T47D (cell line): ENCODE measurements at places on chromosomes 5 and 9.

DNA sequence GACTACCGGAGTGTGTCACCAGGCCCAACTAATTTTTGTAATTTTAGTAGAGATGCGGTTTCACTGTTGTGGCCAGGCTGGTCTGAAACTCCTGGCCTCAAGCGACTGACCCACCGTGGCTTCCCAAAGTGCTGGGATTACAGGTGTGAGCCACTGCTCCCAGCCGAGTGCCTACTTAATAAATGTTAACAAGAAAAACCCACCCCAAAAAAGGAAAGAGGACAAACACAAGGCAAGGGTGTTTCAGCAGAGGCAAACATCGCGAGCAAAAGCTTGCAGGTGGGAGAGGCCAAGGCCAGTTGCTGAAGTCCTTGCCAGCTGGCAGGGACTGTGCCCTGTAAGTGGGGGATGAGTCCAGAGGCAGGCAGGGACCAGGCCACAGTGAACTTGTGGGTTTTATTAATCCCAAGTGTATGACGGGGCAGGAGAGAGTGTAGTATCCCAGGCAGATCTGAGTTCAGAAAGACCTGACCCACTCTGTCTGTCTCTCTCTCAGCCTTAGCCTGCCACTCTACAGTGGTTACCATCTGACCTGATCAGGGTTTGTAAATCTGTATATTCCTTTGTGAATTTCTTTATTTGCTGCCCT, 6.4 kb upstream of the FPGS start:
- DNase-seq: no peak

DNA sequence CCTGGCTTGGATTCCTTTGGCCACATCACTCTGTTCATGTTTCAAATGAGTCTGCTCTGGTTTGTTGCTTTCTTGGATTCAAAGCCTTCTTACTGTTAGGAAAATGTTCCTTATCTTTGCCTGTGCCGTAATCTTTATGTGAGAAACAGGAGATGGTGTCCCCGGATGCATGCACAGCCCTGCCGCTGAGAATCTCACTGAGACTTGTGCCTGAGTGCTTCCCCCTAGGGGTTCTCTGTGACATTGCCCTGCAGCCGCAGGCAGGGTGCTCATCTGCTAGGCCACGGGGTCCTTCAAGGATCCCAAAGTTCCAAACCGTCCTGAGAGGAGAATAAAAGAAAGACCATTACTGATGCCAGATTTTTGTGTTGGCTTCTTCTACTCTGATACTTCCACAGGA, 81.4 kb upstream of the ANKRD55 start:
- peak; percentile 39 for DNase-seq

DNA sequence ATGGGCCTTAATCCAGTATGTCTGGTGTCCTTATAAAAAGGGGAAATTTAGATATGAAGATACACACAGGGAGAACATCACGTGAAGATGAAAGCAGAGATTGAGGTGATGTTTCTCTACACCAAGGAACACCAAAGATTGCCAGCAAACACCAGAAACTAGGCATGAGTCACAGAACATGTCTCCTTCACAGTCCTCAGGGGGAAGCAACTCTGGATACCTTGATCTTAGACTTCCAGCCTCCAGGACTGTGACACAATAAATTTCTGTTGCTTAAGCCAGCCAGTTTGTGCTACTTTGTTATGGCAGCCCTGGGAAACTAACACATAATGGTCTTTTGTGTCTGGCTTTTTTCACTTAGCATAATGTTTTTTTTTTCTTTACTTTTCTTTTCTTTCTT, 41.2 kb upstream of the STRBP start:
- no peak for DNase-seq

DNA sequence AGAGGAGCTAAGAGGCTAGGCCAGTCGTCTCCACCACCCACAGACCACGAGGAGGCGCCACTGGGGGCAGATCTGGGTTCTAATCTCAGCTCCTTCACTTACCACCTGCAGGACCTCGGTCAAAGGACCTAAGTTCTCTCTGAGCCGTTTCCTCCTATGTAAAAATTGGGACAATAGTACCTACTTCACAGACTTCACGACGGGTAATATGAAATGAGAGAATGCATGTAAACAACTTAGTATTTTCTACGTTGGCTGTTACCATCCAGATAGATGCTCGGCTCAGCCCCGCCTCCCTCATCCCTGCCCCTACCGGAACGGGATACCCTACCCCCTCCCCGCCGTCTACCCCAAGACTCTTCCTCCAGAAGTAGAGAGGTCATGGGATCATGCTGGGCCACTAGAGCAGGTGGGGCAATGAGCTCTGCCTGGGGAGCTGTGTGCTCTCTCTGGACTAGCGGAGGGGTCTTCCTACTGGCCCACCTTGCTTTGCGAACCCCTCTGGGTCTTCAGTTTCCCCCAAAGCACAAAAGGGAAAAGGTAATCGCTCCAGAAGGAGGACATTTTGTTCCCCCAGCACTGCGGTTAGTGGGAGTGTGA, 541 bp downstream of the GNPDA1 start:
- peak; percentile 54 for DNase-seq

GRCh38 chr9:12195456-12195855, 497.7 kb upstream of the TYRP1 start:
- no peak for DNase-seq

DNA sequence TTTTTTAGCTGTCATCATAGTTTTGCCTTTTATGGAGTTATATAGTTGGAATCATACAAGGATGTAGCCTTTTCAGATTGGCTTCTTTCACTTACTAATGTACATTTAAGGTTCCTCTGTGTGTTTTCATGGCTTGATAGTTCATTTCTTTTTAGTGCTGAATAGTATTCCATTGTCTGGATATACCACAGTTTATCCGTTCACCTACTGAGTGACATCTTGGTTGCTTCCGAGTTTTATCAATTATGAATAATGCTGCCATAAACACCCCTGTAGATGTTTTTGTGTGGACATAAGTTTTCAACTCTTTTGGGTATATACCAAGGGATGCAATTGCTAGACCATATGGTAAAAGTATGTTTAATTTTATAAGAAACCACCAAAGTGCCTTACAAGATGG, 136.3 kb downstream of the NR3C1 start:
- DNase-seq: no peak

DNA sequence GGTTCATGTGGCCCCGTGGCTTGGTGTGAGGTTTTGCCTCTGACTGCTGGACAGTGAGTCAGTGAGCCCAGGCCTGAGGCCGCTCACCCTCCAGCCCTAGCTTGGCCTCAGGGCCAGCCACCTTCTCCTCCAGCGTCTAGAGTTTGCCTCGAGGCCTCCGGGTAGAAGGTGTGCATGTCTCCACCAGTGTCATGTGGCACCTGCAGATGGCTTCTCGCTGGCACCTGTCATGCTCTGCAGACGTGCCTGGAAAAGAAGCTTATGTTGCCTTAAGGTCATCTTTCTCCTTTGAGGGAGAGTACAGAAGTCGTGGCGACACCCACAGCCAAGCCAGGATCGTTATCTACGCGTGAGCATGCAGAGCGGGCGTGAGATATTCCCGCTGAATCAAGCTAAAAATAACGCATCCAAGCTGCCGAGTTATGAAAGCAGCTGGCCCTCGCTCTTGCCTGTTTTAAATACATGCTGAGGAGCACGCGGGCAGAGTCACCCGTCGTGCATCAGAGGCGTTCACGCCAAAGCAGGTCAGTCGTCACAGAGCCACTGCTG, 79.7 kb upstream of the FCN2 start:
- DNase-seq: no peak

DNA sequence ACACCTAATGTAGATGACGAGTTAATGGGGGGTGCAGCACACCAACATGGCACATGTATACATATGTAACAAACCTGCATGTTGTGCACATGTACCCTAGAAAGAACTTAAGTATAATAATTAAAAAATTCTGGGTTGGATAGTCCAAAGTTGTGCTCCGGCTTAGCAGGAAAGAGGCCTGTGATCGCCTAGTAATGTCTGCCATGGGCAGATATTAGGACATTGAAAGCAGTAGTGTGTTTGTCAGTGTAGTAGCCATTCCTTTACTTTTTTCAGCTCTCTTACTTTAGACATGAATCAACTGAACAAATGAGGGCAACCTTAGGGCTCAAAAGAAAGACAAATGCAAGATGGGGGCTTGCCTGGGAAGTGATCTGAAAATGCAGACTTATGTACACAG, 58.9 kb downstream of the PPARGC1B start:
- no peak for DNase-seq

GRCh38 chr5:160555971-160556631, 134.4 kb downstream of the PTTG1 start:
- no peak for DNase-seq

- DNase-seq: no peak
These were observed 9.7 kb downstream of the SERINC5 start for GRCh38 chr5:80246001-80246758.

GRCh38 chr9:105194234-105194633, 50.2 kb upstream of the SLC44A1 start:
- DNase-seq: no peak

DNA sequence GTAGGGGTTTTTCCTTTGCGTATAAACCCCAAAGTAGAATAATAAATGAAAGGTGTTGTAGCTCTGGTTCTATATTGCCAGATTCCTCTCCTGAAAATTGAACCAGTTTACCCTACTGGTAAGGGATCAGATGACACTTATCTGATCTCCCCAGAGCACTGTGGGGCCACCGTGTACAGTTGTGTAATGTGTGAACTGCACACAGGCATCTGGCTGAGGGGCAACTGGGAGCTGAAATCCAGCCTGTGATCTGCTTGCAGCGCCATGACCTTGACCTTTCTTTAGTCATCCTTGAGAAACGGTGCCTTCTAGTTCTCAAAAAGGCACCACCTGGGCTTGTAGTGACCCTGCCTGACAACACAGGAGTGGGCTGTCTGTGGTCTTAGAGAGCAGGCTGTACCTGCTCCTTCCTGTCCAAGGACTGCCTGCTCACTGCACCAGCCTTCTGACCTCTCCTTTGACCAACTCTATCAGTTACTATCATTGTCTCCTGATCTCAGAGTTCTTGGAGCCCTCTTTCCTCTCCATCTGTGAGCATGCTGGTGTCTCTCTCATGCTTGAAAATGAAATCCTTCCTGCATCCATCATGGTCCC, 40.2 kb downstream of the PDE6A start:
- peak; percentile 39 for DNase-seq

DNA sequence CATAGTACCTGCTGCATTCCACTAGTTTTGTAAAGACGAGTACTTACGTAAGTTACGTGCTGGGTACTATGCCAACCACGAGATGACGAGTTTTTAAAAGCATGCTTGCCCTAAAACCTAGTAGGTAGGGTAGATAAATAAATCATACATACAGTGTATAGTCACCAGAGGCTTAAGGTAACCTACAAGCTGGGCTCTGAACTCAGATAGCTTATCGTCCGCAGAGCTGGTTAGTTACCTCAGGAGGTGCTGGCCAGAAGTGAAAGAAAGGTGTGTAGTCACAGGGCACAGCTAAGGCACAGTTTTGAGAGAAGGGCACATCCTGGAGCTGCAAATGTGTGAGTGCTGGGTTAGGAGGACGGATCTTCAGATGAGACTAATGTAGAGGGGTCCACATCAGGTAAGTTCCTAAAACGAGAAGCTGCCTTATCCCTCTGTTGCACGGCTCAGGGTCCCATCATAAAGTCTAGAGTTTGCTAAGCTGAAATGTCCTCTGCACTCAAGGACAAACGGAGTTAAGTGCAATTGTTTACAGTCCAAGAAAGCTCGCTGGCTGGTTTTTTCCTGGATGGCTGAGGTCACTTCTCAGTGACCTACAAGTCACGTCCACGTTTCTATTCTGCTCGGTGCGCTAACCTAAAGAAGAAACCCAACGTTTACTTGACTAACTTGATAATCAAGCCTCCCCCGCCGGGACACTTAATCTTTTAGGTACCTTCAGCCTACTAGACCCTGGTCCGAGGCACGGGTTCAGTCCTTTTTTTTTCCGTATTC, 1.1 kb upstream of the SNX24 start:
- peak; percentile 27 for DNase-seq

DNA sequence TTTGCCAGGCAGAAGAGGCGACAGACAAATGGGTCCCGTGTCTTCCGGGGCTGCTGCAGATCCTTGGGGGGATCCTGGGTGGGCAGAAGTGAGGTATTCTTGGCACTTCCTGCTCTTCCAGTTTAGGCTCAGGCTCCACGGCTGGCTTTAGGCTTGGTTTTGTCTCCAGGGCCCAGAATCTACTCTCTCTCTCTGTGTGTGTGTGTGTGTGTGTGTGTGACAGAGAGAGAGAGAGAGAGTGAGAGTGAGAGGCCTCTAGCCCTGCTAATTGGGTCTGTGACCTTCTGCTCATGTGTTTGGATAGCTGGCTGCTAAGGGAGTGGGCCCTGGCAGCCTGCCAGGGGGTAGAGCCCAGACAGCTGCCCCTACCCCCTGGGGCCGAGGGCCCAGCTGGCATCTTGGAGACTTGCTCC, 39.3 kb downstream of the CRB2 start:
- no peak for DNase-seq

- no peak for DNase-seq
These were observed 4.3 kb downstream of the SURF2 start for GRCh38 chr9:133360400-133361393.

- no peak for DNase-seq
These were observed 129.0 kb downstream of the PAPPA start for GRCh38 chr9:116282597-116282996.

DNA sequence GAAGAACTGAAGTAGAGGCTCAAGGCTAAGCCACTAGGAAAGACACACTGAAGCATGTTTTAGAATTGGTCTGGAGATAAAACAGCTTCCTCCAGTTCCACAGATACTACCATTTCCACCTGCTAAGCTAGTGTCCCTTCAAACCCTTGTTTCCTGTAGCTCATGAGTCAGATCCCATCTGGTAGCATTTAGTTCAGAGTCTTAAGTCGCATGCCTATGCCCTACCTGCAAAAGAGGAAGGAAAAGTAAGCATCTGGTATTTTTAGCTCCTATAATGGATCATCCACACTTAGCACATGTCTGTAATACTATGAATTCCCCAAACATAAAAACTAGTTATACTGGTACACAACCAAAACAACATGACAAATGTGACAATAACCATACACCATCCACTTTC, 92.1 kb downstream of the CDKN2A start:
- no peak for DNase-seq

GRCh38 chr5:172820046-172820767, 13.8 kb upstream of the ERGIC1 start:
- no peak for DNase-seq

- no peak for DNase-seq
These were observed 66.5 kb downstream of the GALNT12 start for GRCh38 chr9:98873951-98874371.

GRCh38 chr9:13324988-13325387, 45.5 kb upstream of the MPDZ start:
- no peak for DNase-seq

GRCh38 chr9:12185856-12186255, 507.3 kb upstream of the TYRP1 start:
- DNase-seq: no peak

- no peak for DNase-seq
These were observed 221.7 kb downstream of the FSTL4 start for GRCh38 chr5:133390416-133391353.

GRCh38 chr5:17087035-17087434, 130.4 kb upstream of the BASP1 start:
- DNase-seq: no peak

DNA sequence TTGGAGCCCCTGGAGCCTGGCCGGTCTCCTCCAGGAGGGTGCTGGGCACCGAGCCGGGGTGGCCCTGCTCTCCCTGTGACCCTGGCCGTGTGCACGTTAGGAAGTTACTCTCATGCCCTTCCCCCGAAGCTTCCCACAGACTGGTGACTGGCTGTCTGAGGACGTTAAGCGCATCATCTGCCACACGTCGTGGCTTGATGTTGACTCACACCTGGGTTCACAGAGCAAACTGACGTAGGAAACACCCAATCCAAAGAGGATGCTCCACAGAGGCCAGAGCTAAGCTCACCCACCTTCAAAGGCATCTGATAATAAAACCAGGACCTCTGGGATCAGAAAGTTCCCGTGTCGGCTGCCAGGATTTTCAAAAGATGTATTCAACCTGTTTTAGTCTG, 152.9 kb upstream of the PHYKPL start:
- DNase-seq: no peak
